ENCODE measurements at places on chromosomes 5 and 9. TPM values are rescaled to one million over a fixed set of nuclear protein-coding genes. Genes with fewer than 3 reads are reported as not detected.

DNA sequence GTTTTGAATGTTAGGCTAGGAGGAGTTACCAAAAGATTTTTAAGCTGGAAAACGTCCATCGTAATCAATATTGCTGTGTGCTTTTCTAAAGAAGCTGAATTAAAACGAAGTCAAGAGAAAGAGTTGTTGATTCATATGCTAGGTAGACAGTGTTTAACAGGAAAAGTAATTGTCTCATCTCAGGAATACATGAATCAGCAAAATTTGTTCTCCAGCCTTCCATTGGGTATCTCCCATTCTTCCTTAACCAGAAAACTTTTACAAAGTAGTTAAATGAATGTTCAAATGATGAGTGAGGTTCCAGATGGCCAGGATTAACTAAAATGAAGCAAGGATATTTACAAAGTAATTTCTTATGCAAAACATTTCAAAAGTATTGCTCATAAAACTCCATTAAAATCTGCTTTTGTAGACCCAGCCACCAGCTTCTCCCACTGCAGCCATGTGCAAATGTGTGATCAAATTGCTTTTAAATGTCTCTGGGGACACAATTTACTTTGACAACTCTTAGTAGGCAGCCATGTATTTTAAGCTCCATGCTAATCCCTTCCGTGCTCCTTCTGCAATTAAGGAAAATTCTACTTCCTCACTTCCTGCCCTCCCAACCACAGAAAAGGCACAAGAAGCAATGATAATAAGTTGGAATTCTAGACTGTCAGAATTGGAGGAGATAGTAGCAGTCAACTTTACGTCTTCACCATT, 121.2 kb downstream of the HTR4 start:
- no peak for DNase-seq

- no peak for DNase-seq
These were observed 764.6 kb downstream of the CDH12 start for GRCh38 chr5:22088517-22088916.

GRCh38 chr5:149924486-149924885, 20.1 kb downstream of the PDE6A start:
- no peak for DNase-seq

DNA sequence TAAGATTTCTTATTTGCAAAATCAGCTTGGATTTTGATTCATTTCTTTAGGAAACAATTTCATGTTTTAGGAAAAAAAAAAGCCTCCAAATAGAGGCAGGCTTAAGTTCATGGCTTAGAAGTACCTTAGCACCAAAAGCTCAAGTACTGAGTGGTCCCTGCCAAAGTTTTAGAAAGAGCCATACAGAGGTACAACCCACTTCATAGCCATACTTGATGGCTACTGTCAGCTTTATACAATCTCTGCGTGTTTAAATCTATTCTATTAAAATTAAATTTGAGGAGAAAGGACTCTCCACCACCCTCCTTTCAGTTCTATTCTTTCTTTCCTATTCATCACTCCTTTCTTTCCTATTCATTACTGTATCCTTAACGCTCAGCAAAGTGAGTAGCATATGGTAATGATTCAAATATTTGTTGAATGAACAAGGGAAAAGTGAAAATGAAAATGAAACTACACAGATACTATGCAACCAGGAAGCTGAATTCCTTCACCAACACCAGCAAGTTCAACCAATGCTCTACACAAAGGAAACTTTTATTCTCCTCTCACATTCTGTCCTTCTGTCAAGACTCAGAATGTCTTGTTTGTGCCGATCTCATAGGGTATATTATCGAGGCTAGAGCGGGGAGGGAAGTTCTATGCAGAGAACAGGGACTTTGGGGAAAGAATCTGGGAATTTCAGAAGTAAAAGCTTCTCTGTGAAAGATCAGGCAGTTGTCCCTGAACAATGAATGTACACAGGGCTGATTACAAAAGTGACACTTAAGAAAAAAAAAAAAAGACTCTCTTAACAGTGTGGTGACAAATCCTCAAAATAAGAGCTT, 138.6 kb upstream of the SPEF2 start:
- DNase-seq: no peak

The PRDM9 gene
- not detected for total RNA-seq

DNA sequence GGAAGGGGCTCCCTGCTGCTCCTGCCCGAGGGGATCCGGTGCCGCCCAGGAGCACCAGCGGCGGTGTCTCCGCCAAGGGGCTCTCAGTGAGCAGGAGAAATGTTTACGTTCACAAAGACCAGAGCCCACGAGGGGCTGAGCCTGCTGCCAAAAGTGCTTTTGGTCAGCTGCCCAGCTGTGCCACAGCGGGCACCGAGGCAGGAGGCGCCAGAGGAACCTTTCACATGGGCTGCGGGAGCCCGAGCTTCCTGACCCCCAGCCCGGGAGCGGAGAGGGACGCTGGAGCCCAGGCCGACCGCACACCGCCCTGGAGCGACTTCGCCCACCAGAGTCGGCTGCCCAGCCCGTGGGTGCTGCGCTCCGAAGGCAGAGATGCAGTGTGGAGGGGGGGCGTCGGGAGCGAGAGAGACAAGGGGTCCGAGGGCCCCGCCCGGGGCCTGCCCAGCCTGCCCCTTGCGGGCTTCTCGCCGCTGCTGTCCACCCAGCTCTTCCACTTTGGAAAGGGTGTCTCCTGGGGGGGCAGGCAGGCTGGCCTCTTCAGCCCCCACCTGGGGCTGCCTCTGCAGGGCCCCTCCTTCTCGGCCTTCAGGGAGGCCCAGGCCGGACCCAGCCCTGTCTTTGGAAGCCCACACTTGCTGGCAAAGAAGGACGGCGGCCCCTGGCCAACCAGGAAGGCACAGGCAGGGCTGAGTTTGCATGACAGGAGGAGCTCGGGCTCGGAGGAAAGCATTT, 7.9 kb downstream of the PPP1R26 start:
- no peak for DNase-seq

GRCh38 chr5:126998201-126998631, 32.1 kb downstream of the MARCHF3 start:
- no peak for DNase-seq

DNA sequence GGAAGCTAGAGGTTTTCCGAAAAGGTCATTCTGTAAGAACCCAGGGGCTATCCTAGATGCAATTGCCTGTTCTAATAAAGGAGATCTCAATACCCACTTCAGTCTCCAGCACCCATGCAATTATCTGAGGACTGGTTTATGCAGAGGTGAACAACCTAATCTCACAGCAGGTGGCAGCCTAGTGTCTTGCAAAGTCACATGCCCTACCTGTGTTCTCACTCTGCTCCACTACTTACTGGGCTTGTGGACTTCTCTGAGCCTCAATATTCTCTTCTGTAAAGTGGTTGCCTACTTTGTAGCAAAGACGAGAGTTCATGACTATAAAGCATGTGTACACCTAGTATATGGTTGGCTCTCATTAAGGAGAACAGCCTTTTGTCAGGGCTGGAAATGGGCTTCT, 21.0 kb upstream of the ALDH1B1 start:
- no peak for DNase-seq

- DNase-seq: no peak
These were observed 557 bp upstream of the IL3 start for GRCh38 chr5:132059696-132060500.

The SAPCD2 gene
- total RNA-seq: 30.3 TPM

- no peak for DNase-seq
These were observed 26.2 kb downstream of the GRIA1 start for GRCh38 chr5:153516504-153517240.

GRCh38 chr9:134253606-134254205, 72.5 kb upstream of the RXRA start:
- DNase-seq: no peak
